ENCODE measurements at places on chromosomes 1 and 21. TPM values are rescaled to one million over a fixed set of nuclear protein-coding genes. Genes with fewer than 3 reads are reported as not detected.

- DNase-seq, result no peak
Observed at GRCh38 chr1:56481140-56481694, 98.1 kb downstream of the PLPP3 start.

The ST6GALNAC5 gene
- total RNA-seq, result not detected

The CYP4X1 gene
- total RNA-seq, result not detected

The EFCAB7 gene
- total RNA-seq, result 5.8 TPM

The CTSS gene
- 39.4 TPM for total RNA-seq

The RBBP4 gene
- 334 TPM for total RNA-seq

GRCh38 chr1:59601811-59602210 is 212.9 kb upstream of the HOOK1 start:
- no peak for DNase-seq

- no peak for DNase-seq
Observed at GRCh38 chr1:58447042-58447441, 99.5 kb downstream of the OMA1 start.

The SYNC gene
- not detected for total RNA-seq

Measured in activated CD4-positive, alpha-beta memory T cell treated with anti-CD3 and anti-CD28 coated beads for 36 hours (primary cell).